ENCODE measurements at places on chromosomes 2 and 18. TPM values are rescaled to one million over a fixed set of nuclear protein-coding genes. Genes with fewer than 3 reads are reported as not detected.
A peak's percentile ranks its signal among the peaks of the same experiment; 100 is the strongest.

GPR45 gene
- total RNA-seq: not detected

DNA sequence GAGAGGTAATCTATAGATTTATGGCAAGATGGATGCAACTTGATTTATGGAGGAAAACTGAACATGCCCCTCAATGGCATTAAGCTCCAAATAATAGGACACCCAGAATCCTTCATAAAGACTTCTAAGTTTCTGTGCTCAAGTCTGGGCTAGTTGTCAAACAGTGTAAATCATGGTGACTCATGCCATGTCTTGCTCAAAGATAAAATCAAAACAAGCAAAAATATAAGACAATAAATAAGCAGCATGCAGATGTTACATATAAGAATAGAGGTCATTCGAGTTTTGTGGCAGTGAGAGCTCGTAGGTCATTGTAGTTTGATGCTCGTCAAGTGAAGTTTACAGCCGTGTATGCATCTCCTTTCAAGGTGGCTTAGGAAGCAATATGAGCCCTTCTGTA lies 403.2 kb downstream of the THSD7B start:
- DNase-seq: no peak

PLCD4 gene
- total RNA-seq: 2.7 TPM

D2HGDH gene
- total RNA-seq: 38.7 TPM

GRCh38 chr2:386406-387103 lies 98.7 kb upstream of the ALKAL2 start:
- no peak for DNase-seq

DNA sequence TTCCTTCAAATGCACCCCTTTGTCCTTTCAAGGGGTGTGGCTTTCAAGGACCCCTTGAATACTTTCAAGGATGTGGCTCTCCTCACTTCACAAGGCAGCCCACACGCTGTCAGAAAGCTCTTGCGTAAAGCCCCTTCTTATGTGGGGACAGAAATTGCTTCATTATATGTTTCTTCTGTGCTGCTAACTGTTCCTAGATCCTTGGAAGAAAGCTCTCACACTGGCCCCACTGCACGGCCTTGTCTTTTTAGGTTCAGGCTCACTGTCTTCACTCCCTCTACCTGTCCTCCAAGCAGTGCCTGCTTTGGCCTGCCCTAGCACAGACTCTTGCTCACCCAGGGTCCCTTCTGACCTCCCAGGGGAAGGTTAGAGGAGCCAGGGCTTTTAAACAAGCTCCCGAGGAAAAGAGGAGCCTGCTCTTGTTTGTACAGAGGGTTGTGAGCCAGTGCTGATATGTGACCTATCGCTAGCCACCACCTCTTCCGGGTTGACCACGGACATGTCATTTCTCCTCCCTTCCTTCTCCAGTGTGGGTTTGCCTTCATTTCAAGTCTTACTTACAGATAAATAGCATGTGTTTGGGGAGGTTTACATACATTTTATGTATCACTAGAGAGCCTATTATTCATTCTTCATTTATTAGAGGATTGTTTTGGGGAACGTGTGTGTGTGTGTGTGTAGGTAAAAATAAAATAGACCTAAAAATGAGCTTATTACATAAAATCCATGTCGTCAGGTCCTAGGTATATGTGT lies 94.7 kb downstream of the RTN4 start:
- DNase-seq: no peak

- no peak for DNase-seq
Observed at GRCh38 chr2:105972246-105972645, 221.9 kb downstream of the UXS1 start.

CD226 gene
- 0.59 TPM for total RNA-seq

DNA sequence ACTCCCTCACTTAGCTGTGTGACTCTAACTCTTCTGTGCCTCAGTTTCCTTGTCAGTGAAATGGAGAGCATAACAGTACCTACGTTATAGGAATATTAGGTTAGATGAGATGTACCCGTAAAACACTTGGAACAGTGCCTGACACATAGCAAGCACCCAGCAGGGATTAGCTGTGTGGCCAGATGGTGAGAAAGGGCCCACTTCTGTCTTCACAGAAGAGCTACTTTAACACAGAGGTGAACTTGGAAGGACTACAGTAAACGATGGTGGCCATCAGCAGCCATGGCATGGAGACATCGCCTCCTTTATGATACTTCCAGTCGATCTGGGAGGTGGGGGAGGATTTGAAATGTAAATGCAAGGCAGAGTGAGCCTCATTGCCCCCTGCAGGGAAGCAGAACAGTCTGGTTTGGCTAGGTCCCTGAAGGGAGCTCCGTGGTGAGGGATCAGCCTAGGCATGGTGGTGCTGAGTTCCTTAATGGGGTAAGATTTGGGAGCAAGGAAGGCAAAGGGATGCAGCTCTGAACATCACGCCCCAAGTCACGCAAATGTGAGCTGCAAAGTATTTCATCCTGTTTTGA lies 101.7 kb upstream of the ALPP start:
- no peak for DNase-seq

CRYBA2 gene
- total RNA-seq: not detected

TTN gene
- total RNA-seq: 10.3 TPM

ACVR1C gene
- 0.09 TPM for total RNA-seq

DNA sequence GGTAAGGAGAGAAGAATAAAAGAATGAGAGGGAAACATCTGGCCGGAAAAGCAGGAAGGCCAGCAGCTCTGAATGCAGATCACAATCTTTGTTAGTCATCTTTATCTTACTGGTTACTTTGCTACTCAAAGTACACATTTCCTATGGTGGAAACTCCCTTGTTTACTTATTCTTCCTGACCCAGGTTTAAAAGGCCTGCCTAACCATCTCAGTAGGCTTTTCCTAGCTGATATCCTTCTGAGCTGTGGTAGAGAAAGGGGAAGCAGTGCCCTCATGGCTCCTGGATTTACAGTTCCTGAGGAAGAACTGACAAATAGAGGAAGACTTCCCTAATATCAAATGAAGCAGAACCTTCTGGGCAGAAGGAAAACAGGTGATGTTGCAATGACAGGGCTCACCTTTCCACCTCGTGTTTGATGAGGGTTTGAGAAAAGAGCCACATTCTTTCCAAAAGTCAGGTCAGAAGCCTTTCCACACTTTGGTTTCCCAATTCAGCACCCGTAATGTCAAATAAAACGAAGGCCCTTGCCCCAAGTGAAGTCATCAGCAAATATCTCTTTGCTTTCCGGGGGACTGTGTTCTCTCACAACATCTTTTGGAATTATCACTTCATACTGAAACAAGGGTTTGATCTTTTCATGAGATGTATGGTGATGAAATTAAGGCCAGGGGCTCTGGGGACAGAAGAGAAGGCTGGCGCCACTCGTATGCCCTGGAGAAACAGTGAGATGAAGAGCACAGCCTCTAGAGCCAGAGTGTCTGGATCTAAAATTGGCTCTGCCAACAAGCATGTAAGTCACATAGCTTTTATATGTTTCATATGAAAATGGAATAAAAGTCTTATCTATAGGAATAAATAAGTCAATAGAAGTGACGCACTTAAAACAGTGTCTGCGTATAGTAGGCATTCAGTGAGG lies 26.7 kb upstream of the APOB start:
- no peak for DNase-seq

DNA sequence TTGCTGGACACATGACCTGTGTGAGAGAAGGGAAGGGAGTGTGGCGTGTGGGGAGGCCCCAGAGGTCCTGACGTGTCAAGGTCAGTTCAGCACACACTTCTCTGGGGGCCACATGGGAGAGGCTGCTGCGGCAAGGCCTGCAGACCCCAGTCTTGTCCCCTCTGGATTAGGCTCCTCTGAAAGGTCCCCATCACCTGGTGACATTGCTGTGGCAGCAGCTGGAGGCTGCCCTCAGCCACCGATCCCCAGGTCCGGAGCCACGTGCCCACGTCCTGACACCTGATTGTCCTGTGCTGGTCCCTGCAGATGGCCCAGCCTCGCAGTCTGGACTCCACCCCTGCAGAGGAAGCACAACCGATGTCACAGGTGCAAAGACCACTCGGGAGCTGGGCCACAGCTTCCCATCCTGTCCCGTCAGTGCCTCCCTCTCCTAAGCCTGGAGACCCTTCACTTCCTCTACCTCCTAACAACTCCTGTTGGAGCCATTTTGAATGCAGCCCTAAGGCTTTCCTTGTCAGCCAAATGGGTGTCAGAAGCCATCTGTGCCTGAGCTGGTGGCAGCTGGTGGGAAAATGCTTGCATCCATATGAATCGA lies 12.7 kb downstream of the TMEM177 start:
- DNase-seq: no peak

GPBAR1 gene
- 0.91 TPM for total RNA-seq

TCF23 gene
- total RNA-seq: not detected

GRCh38 chr2:173346035-173346434 lies 8.6 kb upstream of the CDCA7 start:
- DNase-seq: no peak

GRCh38 chr2:50480507-50480906 lies 551.4 kb downstream of the NRXN1 start:
- DNase-seq: no peak

DNA sequence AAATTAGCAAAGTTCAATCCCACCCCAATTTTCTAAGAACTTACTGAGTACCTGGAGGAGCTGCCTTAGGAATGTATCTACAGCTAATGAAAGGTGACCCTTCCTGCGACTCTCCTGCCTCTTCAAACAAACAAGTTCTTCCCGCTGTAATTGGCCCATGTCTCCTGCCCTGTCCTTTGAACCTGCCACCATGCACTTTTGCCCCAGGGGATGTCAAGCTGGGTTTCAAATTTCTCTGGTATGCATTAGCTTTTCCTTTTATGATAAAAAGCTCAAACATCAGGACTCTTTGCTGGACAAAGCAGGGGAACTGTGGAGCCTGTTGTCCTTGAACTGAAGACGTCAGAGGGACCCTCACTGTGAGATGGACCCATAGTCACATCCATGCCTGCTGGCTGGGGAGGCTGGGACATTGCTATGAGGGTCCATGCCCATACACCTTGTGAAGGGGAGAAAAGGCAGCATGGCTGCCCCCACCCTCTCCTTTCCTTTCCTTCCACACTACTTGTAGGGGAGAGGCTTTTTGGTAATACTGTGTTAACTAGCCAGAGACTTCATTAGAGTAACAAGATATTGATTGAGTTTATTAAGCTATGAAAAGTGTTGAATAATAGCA lies 210.7 kb upstream of the COPS8 start:
- DNase-seq: peak; percentile 2

GRCh38 chr2:222842491-222843174 lies 18.2 kb upstream of the ACSL3 start:
- DNase-seq: no peak

DNA sequence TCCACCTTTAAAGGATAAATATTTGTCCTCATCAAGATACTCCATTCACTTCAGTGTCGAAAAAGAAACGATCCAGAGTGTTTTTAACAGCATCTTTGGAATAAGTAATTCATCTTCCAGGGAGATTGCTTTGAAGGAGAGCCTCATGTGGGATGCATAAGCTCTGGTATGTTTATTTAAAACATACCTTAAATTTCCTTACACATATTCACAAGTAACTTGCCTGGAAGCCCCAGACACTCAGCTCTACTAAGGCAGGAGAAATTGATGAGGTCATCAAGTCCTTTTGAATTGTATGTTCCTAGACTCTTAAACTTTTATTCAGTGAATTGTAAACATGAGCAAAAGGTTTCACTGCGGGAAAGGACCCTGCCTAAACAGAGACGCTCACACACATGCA lies 103.0 kb downstream of the CDK15 start:
- DNase-seq: no peak

- DNase-seq: no peak
Observed at GRCh38 chr2:21123473-21124393, at the start of gene TDRD15. Gene TDRD15, plus strand, starts transcription at chr2:21123968. Its CDS starts 13,500 bp downstream, at chr2:21137468.

CIDEA gene
- total RNA-seq: not detected

- DNase-seq: peak; percentile 30
Observed at GRCh38 chr2:70123051-70123828, 36.0 kb downstream of the PCBP1 start.

TMEFF2 gene
- total RNA-seq: 55.8 TPM

CD28 gene
- 0.51 TPM for total RNA-seq

GRCh38 chr18:73807551-73808192 lies 340.0 kb downstream of the FBXO15 start:
- no peak for DNase-seq

DNA sequence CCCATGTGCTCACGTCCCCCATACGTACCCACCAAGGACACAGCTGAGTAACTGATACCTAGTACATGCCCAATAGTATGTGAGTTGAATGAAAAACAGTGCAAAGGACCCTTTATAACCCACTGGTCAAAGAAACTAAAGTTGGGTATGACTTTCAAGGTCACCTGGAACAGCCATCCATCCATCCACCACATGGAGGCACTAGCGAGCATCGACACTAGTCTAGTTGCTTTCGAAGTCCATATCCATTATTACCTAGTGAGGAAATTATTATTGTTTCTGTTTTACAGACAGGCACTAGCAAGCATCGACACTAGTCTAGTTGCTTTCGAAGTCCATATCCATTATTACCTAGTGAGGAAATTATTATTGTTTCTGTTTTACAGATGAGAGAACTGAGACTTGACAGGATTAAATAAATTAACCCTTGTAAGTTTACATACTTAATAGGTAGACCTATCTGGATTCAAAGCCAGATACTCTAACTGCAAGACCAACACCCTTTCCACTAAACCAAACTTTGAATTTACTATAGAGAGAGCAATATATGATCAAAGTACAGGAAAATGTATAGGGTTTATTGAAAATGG lies 233.7 kb downstream of the METTL4 start:
- no peak for DNase-seq

SMARCAL1 gene
- total RNA-seq: 32.2 TPM

- no peak for DNase-seq
Observed at GRCh38 chr2:21461754-21462240, 338.0 kb downstream of the TDRD15 start.

DNA sequence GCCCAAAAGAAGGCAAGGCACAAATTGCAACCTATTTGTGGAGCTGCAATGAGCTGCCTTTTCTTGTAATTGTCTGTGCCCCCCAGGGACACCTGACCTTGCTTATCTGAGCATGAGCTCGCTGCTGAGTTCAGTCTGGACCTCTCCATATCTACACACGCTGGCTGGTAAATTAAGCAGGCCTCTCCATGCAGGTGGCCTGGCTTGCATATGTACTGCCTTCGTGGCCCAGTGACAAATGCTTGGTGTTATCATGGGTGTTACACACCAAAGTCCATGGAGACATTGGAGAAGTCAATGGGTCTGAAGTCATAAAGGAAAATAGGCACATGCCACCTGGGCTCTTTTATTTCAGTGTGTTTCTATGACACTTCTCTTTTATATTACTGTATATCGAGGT lies 121.2 kb downstream of the IRS1 start:
- DNase-seq: no peak

- DNase-seq: no peak
Observed at GRCh38 chr2:29323301-29323700, 208.1 kb downstream of the CLIP4 start.

- no peak for DNase-seq
Observed at GRCh38 chr2:177832611-177833433, 239.8 kb downstream of the PDE11A start.

HOXD12 gene
- 0.36 TPM for total RNA-seq

C2orf69 gene
- total RNA-seq: 12.8 TPM

- DNase-seq: no peak
Observed at GRCh38 chr2:19883486-19883885, 18.3 kb downstream of the TTC32 start.
